ENCODE measurements at places on chromosomes 4 and X.

- no peak for DNase-seq
- no peaks in the 10 kb centered on the region for H3K27me3 ChIP-seq
- no peak overlapping the region for H3K27ac ChIP-seq
- H3K4me1 ChIP-seq, result no peaks in the 10 kb centered on the region
- no peak overlapping the region for H3K4me3 ChIP-seq
Observed at GRCh38 chrX:97311066-97311778, 427.5 kb downstream of the RPA4 start.

DNA sequence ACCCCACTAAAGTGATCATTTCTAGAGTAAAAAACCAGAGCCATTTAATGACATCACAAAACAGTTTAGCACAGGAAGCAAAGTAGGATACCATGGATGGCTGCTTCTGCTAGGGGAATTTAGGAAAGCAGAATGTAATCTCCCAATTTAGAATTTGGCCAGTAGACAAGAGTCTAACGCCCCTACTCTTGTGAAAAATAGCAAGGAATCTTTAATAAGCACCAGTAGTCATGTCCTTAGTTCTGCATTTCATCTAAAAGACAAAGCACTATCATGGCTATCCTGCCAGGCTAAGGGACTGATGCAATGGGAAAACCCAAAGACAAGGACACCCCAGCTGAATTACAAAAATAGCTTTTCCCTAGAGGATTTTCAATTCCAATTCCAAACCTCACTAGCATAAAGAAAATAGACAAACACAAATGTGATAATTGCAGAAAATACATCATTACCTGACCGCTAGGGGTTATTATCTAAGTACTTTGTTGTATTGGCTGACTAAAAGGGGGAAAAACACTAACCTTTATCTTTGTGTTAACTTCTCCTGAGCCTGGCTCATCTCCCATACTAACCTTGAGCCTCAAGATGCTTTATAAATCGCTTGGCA, 2.6 kb upstream of the AMMECR1 start:
- H3K27ac ChIP-seq, result no peak overlapping the region
- H3K4me1 ChIP-seq, result peaks cover 8% of the 10 kb centered on the region
- peaks cover 9% of the 10 kb centered on the region for H3K36me3 ChIP-seq
- H3K27me3 ChIP-seq, result no peaks in the 10 kb centered on the region
- no peak for DNase-seq

GRCh38 chr4:150794706-150795105, 212.8 kb downstream of the MAB21L2 start:
- DNase-seq, result no peak
- no peak overlapping the region for H3K27ac ChIP-seq
- no peaks in the 10 kb centered on the region for H3K27me3 ChIP-seq
- peaks cover 6% of the 10 kb centered on the region for H3K4me1 ChIP-seq
- H3K36me3 ChIP-seq, result peaks cover 23% of the 10 kb centered on the region

DNA sequence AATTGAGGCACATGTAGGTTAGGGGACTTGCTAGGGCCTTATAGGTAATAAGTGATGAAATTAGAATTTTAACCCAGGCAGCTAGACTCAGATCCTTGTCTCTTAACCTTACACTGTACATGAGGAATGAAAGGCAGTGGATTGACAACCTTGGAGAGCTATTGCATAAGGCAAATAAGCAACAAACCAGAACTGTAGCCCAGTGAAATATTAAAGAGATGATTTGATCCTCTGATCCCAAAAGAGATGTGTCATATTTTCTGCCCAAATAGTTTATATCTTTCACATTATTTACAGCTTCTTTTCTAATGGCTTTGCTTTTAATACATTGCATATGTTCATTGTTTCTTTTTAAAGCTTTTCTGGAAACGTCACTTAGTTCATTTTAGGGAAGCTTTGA, 252.6 kb downstream of the ANK2 start:
- DNase-seq, result no peak
- H3K4me1 ChIP-seq, result no peaks in the 10 kb centered on the region
- no peak overlapping the region for H3K4me3 ChIP-seq
- peaks cover 6% of the 10 kb centered on the region for H3K27me3 ChIP-seq

- H3K4me1 ChIP-seq, result no peaks in the 10 kb centered on the region
- H3K27ac ChIP-seq, result no peak overlapping the region
- no peaks in the 10 kb centered on the region for H3K36me3 ChIP-seq
- H3K4me3 ChIP-seq, result no peak overlapping the region
Observed at GRCh38 chr4:22474636-22475310, 41.1 kb downstream of the ADGRA3 start.

- H3K4me1 ChIP-seq, result no peaks in the 10 kb centered on the region
- no peaks in the 10 kb centered on the region for H3K27me3 ChIP-seq
- H3K36me3 ChIP-seq, result no peaks in the 10 kb centered on the region
- H3K4me3 ChIP-seq, result no peak overlapping the region
Observed at GRCh38 chr4:139242511-139243051, 37.4 kb downstream of the MGARP start.

GRCh38 chr4:36824682-36825081, 419.9 kb upstream of the NWD2 start:
- H3K27ac ChIP-seq, result no peak overlapping the region
- no peak overlapping the region for H3K4me3 ChIP-seq
- no peaks in the 10 kb centered on the region for H3K36me3 ChIP-seq
- no peaks in the 10 kb centered on the region for H3K4me1 ChIP-seq
- H3K27me3 ChIP-seq, result no peaks in the 10 kb centered on the region
- no peak for DNase-seq

GRCh38 chr4:26410385-26411293, 79.6 kb downstream of the CCKAR start:
- DNase-seq, result peak; percentile 55
- no peak overlapping the region for H3K4me3 ChIP-seq
- H3K27me3 ChIP-seq, result no peaks in the 10 kb centered on the region

GRCh38 chrX:97498093-97498492, 614.4 kb downstream of the RPA4 start:
- no peaks in the 10 kb centered on the region for H3K27me3 ChIP-seq
- H3K27ac ChIP-seq, result no peak overlapping the region
- H3K4me1 ChIP-seq, result no peaks in the 10 kb centered on the region
- no peaks in the 10 kb centered on the region for H3K36me3 ChIP-seq
- no peak overlapping the region for H3K4me3 ChIP-seq
- no peak for DNase-seq

DNA sequence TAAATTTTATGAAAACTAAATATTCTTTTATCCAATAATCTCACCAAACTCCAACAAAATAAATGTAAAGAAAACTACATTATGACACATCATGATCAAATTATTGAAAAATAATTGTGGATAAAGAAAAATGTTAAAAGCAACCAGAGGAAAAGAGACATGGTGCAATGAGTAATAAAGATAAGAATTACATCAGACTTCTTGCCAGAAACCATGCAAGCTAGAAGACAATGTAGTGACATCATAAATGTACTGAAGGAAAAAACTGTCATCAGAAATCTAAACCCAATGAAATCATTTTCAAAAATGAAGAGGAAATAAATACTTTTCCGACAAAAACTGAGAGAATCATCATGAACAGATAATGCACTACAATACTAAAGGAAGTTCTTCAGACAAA, 135.9 kb upstream of the EOLA2 start:
- H3K27me3 ChIP-seq, result peaks cover 11% of the 10 kb centered on the region
- H3K27ac ChIP-seq, result no peak overlapping the region
- H3K4me3 ChIP-seq, result no peak overlapping the region
- DNase-seq, result no peak
- H3K36me3 ChIP-seq, result no peaks in the 10 kb centered on the region
- no peaks in the 10 kb centered on the region for H3K4me1 ChIP-seq

DNA sequence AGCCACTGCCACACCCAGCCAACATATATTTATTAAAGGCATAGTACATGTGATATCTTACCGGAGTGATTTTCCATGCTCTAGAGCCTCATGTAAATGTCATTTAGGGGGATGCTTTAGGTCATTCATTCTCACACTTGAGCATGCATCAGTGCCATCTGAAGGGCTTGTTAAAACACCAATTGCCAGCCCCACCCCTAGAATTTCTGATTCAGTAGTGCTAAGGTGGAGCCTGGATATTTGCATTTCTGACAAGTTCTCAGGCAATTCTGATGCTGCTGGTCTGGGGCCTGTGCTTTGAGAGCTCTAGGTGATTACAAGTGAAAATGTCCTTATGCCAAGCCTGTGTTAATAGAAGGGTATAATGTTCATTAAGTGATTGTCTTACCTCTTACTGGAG, 107.7 kb downstream of the PHEX start:
- H3K27me3 ChIP-seq, result no peaks in the 10 kb centered on the region
- H3K4me3 ChIP-seq, result no peak overlapping the region
- H3K4me1 ChIP-seq, result no peaks in the 10 kb centered on the region
- no peak for DNase-seq
- no peak overlapping the region for H3K27ac ChIP-seq

- peak overlapping the region; percentile 34 for H3K4me3 ChIP-seq
- no peaks in the 10 kb centered on the region for H3K36me3 ChIP-seq
- DNase-seq, result no peak
- H3K4me1 ChIP-seq, result peaks cover 7% of the 10 kb centered on the region
Observed at GRCh38 chrX:13167481-13168231, 123.2 kb upstream of the FAM9C start.

GRCh38 chr4:78065508-78066192, 8.5 kb downstream of the FRAS1 start:
- H3K27me3 ChIP-seq, result peaks cover 34% of the 10 kb centered on the region
- no peak overlapping the region for H3K4me3 ChIP-seq
- no peaks in the 10 kb centered on the region for H3K36me3 ChIP-seq
- H3K4me1 ChIP-seq, result no peaks in the 10 kb centered on the region
- DNase-seq, result no peak

- H3K4me3 ChIP-seq, result no peak overlapping the region
- DNase-seq, result no peak
- no peaks in the 10 kb centered on the region for H3K4me1 ChIP-seq
- no peaks in the 10 kb centered on the region for H3K36me3 ChIP-seq
Observed at GRCh38 chr4:178752954-178753525, 1310.8 kb upstream of the AGA start.

- DNase-seq, result no peak
- no peak overlapping the region for H3K27ac ChIP-seq
- no peaks in the 10 kb centered on the region for H3K27me3 ChIP-seq
- H3K4me3 ChIP-seq, result no peak overlapping the region
- no peaks in the 10 kb centered on the region for H3K4me1 ChIP-seq
Observed at GRCh38 chr4:141543706-141544105, 92.7 kb upstream of the IL15 start.

GRCh38 chrX:9164086-9164485, 130.2 kb upstream of the FAM9B start:
- no peaks in the 10 kb centered on the region for H3K27me3 ChIP-seq
- no peak overlapping the region for H3K27ac ChIP-seq
- no peak for DNase-seq
- H3K4me3 ChIP-seq, result no peak overlapping the region

DNA sequence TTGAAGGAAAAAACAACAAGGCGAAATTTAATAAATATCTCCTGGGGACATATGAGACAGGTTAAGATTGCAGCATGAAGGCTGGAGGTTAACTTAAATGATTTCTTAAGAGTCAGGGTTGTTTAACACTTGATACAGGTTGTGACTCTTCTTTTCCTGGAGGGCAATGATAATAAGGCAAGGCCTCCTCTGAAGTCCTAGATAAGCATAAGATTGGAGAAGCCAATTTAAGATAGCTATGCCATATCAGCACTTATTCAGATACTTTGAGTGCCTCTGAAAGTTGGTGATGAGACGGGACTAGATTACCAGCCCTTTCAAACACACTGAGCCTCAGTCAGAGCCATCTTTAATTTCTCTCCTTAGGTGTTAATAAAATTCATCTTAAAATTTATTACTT, 350.8 kb downstream of the FBXO8 start:
- H3K27me3 ChIP-seq, result no peaks in the 10 kb centered on the region
- H3K27ac ChIP-seq, result no peak overlapping the region
- DNase-seq, result no peak
- H3K36me3 ChIP-seq, result no peaks in the 10 kb centered on the region

- no peak overlapping the region for H3K4me3 ChIP-seq
- peak; percentile 32 for DNase-seq
- H3K4me1 ChIP-seq, result peaks cover 5% of the 10 kb centered on the region
- peak overlapping the region; percentile 80 for H3K27ac ChIP-seq
Observed at GRCh38 chrX:13658602-13659001, 5.7 kb downstream of the TCEANC start.

DNA sequence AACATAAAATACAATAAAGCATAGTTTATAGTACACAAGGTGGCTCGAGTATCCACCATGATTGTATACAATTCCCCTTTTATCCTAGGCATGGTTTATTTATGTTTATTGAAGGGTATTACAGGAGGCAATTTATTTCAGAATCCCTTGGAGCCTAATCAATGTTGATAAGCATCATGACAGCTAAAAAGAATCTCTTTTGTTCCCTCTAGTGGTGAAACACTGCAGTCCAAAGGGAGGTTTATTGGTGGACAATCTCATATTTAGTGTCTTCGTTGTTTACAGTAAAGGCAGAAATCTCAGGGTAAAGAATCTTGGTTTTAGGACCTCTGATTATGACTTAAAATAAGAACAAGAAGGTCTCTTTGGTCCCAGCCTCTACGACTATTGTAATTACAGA, 1712.5 kb downstream of the C4orf33 start:
- DNase-seq, result no peak
- H3K4me1 ChIP-seq, result no peaks in the 10 kb centered on the region
- no peaks in the 10 kb centered on the region for H3K36me3 ChIP-seq

DNA sequence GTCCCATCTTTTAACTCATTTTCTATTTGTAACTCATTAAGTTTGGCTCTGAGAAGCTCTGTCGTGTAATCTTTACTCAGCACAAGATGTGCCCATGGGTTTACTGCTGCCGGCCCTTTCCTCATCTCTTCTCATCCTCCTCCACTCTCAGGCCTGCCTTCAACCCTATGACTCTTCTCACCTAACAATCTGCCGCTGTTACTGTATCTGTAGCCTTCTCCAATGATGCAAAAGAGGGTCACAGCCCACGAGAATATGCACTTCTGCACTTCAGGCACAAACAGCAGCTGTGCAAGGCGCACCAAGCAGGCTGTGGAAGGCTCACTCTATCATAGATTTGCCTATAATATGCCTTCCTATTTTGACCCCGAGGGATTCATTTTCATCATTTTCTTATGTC, 546.5 kb upstream of the GALNTL6 start:
- H3K4me3 ChIP-seq, result no peak overlapping the region
- H3K27me3 ChIP-seq, result no peaks in the 10 kb centered on the region
- H3K4me1 ChIP-seq, result no peaks in the 10 kb centered on the region
- no peaks in the 10 kb centered on the region for H3K36me3 ChIP-seq
- H3K27ac ChIP-seq, result no peak overlapping the region

- H3K27ac ChIP-seq, result no peak overlapping the region
- no peak for DNase-seq
- no peaks in the 10 kb centered on the region for H3K36me3 ChIP-seq
Observed at GRCh38 chrX:149877636-149878035, 3.3 kb upstream of the MAGEA8 start.

- peaks cover 19% of the 10 kb centered on the region for H3K36me3 ChIP-seq
- DNase-seq, result no peak
- peaks cover 12% of the 10 kb centered on the region for H3K4me1 ChIP-seq
- no peak overlapping the region for H3K27ac ChIP-seq
Observed at GRCh38 chrX:74242050-74242449, 61.9 kb upstream of the ZCCHC13 start.

DNA sequence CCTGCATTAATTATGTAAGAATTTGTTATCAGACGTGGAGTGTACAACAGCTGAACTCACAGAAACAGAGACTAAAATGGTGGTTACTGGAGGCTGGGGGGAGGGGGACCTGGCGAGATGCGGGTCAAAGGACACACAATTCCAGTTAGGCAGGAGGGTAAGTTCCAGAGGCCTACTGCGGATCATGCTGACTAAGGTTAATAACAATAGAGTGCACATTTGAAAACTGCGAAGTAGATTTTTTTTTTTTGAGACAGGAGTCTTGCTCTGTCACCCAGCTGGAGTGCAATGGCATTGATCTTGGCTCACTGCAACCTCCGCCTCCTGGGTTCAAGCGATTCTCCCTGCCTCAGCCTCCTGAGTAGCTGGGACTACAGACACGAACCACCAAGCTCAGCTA, 7.6 kb downstream of the AGA start:
- H3K4me1 ChIP-seq, result no peaks in the 10 kb centered on the region
- peaks cover 44% of the 10 kb centered on the region for H3K36me3 ChIP-seq
- H3K27me3 ChIP-seq, result no peaks in the 10 kb centered on the region
- no peak for DNase-seq
- peak overlapping the region; percentile 4 for H3K27ac ChIP-seq
- H3K4me3 ChIP-seq, result no peak overlapping the region

Measured in effector memory CD8-positive, alpha-beta T cell (primary cell).